G401 (cell line): ENCODE measurements at places on chromosomes 11 and 22.

GRCh38 chr11:124302347-124303125 lies 11.2 kb downstream of the OR8D1 start:
- no peak for DNase-seq

DNA sequence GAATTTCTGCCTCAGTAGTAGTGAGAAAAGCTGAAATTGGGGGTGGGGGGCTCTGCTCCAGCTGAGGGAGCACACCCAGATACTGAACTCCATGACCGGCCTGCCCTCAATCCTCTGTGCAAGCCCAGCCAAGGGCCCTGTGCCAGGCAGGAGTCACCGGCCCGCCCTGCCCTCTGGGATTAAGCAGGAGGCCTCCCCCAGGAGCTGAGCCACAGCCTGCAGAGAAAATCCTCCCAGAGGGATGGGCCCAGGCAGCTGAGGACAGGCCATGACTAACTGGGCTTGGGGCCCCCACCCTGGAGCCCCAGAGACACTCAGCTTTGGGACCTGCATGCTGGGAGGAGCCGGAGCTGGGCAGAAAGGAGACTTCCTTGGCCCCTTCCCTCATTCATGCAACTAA lies 48.8 kb downstream of the MN1 start:
- no peak for DNase-seq

- no peak for DNase-seq
Observed at GRCh38 chr11:101439488-101439887, 144.3 kb downstream of the TRPC6 start.

GRCh38 chr22:38455530-38456271 lies 702 bp upstream of the KCNJ4 start:
- no peak for DNase-seq

DNA sequence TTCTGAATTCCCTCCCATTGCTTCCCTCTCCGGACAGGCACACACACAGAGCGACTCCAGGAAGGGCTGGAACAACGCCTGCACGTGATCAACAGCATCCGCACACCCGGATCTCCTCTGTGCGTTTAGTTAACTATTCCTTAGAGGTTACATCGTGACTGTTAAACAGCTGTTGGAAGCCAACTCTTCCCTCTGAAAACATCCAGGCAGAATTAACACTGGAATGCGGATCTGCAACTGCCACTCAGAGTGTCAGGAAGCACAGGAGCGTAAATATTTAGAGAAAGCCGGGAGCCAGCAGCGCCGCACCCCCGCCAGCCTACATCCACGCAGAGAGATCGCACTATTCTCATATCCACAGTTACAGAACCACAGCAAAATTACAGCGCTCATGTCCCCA lies 46.2 kb downstream of the SHANK2 start:
- no peak for DNase-seq

- no peak for DNase-seq
Observed at GRCh38 chr11:71481101-71481960, 28.3 kb downstream of the NADSYN1 start.

DNA sequence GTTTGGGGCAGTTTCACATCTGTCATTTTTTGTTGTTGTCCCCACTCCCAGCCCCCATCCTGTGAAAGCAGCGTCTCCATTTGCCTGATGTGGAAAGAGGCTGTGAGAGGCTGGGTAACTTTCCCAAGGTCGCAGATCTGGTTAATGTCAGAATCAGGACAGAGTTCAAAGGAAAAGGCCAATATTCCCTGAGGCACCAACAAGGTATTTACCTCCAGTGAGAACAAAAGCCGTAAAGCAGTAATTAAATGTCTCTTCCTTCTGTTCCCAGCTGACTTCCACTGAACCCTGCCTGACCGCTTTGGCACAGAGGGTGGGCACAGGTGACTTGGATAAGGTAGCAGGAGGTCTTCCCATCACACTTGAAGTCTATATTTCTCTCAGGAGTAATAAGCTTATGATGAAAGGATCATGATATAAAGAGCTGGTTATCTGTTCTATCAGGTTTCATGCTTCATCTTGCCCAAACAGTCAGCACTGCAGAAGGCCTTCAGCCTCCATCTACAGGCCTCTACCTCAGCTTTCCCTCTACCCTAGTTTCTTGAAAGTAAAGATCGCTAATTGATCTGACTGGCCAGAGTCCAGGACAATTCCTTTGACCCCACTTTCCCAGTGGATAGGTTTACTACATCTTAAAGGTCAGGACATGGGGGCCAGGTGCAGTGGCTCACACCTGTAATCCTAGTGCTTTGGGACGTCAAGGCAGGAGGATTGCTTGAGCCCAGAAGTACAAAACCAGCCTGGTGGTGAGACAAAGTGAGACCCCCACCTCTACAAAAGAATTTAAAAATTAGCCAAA lies 9.4 kb downstream of the C11orf91 start:
- DNase-seq: no peak

- DNase-seq: peak; percentile 17
Observed at GRCh38 chr11:43904742-43905535, 24.3 kb downstream of the ALKBH3 start.

DNA sequence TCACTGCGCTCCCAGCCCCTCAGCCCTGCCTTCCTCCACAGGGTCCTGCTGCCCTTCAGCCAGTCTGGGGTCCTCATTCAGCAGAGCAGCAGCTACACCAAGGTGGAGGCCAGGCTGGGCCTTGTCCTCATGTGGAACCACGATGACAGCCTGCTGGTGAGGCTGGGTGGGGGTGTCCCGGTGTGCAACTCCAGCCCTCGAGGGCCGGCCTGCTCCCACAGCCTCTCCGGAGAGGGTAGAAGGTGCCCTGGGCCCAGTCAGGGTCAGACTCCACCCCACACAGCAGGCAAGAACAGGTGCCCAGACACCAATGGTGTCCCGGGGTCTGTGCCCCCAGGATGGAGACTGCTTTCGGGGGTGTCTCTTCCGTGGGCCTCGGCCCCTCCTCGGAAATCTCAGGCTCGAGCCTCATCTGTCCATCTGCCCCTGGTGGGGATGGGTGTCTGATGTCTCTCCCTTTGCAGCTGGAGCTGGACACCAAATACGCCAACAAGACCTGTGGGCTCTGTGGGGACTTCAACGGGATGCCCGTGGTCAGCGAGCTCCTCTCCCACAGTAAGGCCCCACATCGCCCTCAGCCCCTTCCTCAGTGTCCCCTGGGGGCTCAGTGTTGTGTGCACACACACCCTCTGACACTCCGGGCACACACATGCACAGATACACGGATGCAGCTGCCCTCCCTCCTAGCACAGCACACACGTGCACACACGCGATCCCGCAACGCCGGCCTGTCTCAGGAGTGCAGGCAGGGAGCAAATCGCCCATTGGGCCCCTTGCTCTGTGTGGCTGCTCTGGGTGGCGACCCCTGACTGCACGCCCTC lies 4.9 kb downstream of the MUC5AC start:
- no peak for DNase-seq

GRCh38 chr22:42645938-42646568 lies 3.1 kb downstream of the CYB5R3 start:
- peak; percentile 58 for DNase-seq

DNA sequence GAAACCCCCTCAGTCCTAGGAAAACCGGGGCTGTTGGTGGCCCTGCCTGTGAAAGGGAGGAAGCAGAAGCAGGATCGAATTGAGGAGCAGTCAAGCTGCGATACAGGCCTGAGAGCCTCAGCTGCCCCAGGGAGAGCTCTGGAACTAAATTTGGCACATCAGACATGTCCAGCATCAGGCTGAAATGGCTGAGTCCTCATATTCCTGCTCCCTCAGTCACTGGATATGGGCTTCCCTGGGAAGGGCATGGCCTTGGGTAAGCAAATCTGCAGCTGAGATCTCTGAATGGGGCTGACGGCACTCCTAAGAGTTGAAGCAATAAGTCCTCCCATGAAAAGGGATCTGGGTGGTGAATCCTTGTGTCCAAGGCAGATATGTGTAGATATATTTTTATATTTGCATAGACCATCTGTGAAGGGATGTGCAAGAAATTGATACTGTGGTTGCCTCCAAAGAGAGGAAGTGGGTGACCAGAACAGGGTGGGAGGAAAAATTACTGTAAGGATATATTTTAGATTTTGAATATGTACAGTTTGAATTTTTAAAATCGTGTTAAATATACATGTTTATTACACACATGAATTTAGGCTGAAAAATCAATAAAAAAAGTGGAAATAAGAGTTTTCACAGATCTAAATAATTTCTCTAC lies 45.5 kb downstream of the APIP start:
- no peak for DNase-seq
